HT-29 (cell line): ENCODE measurements at places on chromosomes 1 and 21. TPM values are rescaled to one million over a fixed set of nuclear protein-coding genes. Genes with fewer than 3 reads are reported as not detected.

Gene PROK1
- not detected in 2 replicates for total RNA-seq

Gene KIF21B
- 3.8 and 4.8 TPM in 2 replicates for total RNA-seq

Gene ADAMTS4
- total RNA-seq = not detected in 2 replicates

Gene SMCP
- total RNA-seq = not detected in 2 replicates

Gene ERICH3
- total RNA-seq = not detected in 2 replicates

Gene PIGC
- 20.5 and 21.3 TPM in 2 replicates for total RNA-seq

Gene LCE1D
- total RNA-seq = not detected in 2 replicates

Gene CD1C
- total RNA-seq = not detected in 2 replicates

Gene STRIP1
- total RNA-seq = 24.1 and 26.8 TPM in 2 replicates

Gene S100A2
- 17.9 and 26.4 TPM in 2 replicates for total RNA-seq

Gene TIE1
- not detected in 2 replicates for total RNA-seq

Gene SERTAD4
- total RNA-seq = 0.23 and 0.99 TPM in 2 replicates

Gene COL16A1
- total RNA-seq = 31.0 and 37.5 TPM in 2 replicates

Gene FBXO28
- total RNA-seq = 30.9 and 34.6 TPM in 2 replicates

GRCh38 chr1:247627951-247628350 is 22.6 kb downstream of the OR2G3 start:
- no peak for DNase-seq

- no peak for DNase-seq
Observed at GRCh38 chr1:86387916-86388627, 8.1 kb downstream of the ODF2L start.

- DNase-seq = no peak
Observed at GRCh38 chr1:107930292-107930691, 34.7 kb downstream of the VAV3 start.

DNA sequence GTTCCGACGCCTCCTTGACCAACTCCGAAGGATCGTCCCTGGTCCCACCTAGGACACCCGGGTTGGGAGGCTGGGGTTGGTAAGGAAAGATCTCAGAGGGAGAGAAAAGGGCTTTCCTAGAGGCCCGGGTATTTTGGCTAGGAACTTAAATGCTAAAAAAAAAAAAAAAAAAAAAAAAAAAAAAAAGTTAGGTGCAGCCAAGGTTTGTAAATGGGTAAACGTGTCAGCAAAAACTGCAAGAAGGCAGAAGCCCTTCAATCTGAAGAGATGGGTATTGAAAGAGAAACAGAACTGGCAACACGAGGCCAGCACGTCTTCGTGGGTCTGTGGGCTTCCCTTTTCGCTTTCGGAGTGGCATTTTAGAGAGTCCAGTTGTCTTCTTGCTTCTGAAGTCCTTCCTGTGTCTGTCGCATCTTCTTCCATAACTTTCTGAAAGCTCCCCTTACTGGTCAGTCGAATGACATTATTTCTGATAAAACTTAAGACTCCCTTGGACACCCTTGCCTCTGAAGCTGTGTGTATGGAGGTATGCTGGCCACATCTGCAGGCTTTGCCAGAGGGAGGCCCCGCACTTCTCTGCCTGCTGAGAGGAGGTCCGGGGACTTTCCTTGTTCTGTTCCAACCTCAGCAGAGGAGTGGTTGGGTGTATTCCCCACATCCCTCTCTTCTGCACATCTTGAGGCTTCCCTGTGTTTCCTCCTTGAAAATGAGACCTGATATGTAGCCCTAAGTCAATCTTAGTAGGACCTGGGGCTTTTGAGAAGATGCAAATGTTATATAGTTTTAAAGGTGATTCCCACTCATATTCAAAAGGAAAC is 745 bp downstream of the RCSD1 start:
- no peak for DNase-seq

- no peak for DNase-seq
Observed at GRCh38 chr1:50978852-50979781, 9.1 kb downstream of the CDKN2C start.

GRCh38 chr21:45839274-45839673 is 142.3 kb upstream of the COL6A1 start:
- no peak for DNase-seq

DNA sequence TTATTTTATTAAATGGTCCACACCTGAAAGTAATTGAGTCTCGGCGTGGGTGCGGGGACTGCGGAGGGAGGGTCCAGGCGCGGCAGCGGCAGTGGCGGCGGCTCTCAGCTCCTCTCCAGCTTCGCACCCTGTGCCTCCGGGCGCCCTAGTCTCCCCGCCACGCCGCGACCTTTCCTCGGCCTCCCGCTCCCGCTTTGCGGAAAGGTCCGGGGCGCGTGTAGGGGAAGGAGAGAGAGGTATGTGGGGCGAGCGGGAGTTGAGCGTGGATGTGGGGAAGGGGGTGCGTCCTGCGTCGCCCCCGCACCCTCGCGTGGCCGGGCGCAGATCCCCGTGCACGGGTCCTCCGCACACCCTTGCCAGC is 13.4 kb upstream of the ALX3 start:
- no peak for DNase-seq

DNA sequence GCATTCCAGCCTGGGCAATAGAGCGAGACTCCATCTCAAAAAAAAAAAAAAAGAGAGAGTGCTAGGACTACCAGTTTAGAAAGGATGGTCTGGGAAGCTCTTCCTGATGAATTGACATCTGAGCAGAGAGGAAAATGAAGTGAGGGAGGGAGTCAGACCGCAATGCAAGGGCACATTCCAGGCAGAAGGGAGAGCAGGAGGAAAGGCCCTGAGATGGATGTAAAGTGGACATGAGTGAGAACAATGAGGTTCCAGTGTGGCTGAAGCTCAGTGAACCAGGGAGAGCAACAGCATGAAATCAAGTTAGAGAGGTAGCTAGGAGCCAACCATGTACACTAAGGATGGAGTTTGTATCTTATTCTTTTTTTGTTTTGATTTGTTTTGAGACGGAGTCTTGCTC is 55.9 kb upstream of the SPOCD1 start:
- no peak for DNase-seq

- DNase-seq = peak; percentile 33
Observed at GRCh38 chr21:37763298-37763697, 153.0 kb downstream of the KCNJ6 start.

- no peak for DNase-seq
Observed at GRCh38 chr1:52920791-52921291, 699 bp downstream of the ECHDC2 start.

- no peak for DNase-seq
Observed at GRCh38 chr21:31622397-31622796, 37.1 kb upstream of the SOD1 start.

DNA sequence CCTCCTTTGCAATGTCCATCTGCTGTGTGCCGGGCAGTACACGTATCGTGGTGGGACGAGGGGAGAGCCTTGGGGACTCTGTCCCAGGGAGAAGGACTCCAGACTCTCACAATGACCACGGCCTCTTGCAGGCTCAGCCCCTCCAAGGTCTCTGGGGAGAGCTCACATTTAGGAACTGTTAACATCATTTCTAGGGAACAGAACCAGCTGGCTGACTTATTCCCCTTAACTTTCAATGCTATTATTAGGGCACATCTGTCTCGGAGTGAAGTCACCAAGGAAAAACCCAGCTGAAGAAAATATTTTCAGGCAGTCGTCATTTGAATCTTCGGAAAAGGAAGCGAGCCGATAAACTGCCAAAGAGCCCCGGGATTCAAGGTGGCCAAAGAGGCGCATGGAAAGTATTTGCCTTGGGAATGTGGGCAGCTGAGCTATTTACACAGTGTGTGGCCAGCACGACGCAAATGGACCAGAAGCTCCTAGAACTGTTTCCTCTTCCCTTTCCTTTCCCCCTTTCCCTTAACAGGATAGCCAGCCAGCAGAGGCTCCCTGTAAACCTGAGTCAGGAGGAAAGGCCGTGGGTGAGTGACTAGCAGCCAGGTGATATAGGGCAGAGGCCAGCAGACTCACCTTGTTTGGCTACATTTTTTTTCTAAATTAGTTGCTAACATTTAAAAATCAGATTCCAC is 74.5 kb downstream of the ITPKB start:
- DNase-seq = no peak

- DNase-seq = peak; percentile 30
Observed at GRCh38 chr1:150165622-150166612, 16.2 kb downstream of the PLEKHO1 start.

DNA sequence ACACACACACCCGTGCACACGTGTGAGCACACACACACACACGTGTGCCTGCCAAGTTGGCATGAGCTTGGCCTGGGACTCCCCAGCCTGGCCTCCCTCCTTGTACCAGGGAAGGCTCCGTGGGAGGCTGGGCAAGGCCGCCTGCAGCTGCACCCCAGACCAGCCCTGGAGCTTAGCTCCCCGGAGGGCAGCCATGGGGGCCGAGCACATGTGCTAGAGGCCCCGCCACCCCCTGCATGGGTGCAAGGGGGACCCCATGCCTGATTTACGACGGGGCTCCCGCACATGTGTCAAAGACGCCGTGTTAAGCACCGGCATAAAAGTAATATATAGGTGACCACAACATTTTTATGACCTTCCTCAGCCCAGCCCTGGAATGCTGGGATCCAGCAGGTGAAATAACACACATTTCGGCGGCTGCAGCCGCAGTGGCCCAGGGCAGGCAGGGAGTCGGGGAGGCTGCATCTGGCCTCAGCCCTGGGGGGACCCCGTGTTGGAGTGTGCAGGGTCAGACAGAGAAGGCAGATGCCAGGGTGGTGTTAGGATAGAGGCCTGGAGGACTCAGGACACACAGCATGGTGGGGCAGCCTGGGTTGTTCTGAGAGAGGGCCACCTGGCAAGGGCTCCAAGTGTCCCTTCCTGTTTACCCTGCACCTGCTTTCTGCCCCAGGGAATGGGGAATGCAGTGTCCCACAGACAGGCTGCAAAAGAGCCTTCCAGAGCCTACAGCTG is 56.3 kb downstream of the WNT9A start:
- DNase-seq = peak; percentile 65

GRCh38 chr1:32350785-32351398 is 11.4 kb downstream of the FAM229A start:
- peak; percentile 76 for DNase-seq

- DNase-seq = no peak
Observed at GRCh38 chr21:42921927-42922326, 3.5 kb downstream of the ERVH48-1 start.

- DNase-seq = no peak
Observed at GRCh38 chr1:162110910-162111309, 41.4 kb downstream of the NOS1AP start.

DNA sequence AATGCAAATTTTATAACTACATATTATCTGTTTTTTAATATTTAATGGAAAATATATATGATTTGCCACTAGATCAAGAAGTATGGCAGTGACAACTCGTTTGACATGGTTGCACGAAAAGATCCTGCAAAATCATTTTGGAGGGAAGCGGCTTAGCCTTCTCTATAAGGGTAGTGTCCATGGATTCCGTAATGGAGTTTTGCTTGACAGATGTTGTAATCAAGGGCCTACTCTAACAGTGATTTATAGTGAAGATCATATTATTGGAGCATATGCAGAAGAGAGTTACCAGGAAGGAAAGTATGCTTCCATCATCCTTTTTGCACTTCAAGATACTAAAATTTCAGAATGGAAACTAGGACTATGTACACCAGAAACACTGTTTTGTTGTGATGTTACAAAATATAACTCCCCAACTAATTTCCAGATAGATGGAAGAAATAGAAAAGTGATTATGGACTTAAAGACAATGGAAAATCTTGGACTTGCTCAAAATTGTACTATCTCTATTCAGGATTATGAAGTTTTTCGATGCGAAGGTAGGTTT is 556 bp downstream of the IFI44 start:
- peak; percentile 13 for DNase-seq

DNA sequence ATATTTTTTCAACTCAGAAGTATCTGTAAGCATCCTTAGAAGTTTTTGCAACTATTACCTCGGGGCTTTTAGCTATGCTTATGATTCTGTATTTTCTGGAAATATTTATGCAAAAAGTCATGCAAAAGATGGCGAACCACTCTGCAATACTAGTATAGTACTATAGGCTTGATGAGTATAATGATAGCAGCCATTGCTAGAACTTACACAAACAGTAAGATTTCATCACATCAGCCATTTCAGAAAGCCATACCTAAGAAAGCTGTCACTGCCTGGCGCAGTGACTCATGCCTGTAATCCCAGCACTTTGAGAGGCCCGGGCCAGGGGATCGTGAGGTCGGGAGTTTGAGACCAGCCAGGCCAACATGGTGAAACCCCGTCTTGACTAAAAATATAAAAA is 227.1 kb downstream of the LRRC7 start:
- DNase-seq = no peak

DNA sequence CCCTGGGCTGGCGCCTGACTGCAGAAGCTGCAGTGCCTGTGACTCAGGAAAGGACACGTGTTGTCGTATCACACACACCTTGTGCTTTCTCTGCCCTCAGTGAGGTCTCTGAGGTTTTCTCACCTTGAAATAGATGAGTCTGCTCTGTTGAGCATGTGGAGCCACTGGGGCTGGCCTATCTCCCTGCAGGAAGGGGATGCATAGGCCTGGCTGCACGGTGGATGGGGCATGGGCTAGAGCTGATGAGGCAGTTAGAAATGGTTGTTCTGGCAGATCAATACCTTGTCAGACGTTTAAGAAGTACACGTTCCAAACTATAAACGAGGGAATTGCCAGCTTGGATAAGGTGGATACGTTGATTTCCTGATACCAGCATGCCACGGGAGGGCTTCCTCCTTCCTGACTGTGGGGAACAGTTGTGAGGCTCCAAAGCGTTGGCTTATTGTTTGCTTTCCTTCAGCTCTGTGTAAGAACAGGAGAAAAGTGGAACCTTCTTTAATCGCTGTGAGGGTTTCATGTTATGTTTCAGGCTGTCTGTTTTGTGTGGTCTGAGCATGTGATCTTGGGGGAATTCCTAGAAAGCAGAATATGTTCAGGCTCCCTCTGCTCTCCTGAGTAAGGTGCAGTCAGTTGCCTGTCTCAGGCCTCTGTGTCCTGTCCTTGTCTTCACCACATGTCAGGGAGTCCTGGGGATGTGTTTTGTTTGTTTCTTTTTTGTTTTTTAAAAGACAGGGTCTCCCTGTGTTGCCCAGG is 44.8 kb downstream of the PCNT start:
- no peak for DNase-seq

DNA sequence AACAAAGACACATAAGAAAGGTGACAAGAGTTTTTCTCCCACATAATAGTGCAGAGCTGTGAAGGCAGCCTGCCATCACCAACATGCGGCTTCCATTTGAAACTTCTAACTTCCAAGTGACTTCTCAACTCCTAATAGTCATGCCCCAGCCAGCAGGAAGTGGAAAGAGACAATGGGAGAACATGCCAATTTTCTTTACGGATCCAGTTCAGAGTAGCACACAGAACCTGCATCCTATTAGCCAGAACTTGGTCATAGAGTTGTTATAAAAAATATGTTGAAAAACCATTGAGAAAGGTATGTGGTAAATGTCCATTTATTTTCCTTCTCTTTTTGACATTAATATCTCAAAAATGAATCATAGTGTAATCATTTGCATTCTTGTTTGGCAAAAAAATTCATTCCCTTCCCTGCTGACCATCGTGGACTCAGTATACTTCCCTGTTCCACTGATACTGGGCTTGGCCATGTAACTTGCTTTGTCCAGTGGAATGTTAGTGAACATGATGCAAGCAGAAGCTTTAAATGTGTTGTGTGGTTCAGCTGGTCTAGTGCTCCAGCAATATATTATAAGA is 197.4 kb downstream of the SEC16B start:
- no peak for DNase-seq

GRCh38 chr21:46173573-46173972 is 10.7 kb downstream of the SPATC1L start:
- no peak for DNase-seq
